ENCODE measurements at places on chromosomes 11 and 22. TPM values are rescaled to one million over a fixed set of nuclear protein-coding genes. Genes with fewer than 3 reads are reported as not detected.

Gene TUT1
- total RNA-seq = 14.7 TPM

Gene MRGPRE
- total RNA-seq = not detected

Gene SOX10
- 1.5 TPM for total RNA-seq

Gene IFITM2
- total RNA-seq = 133 TPM

Gene ABCG4
- not detected for total RNA-seq

Gene CFAP300
- not detected for total RNA-seq

Gene SCUBE1
- 3.8 TPM for total RNA-seq

Gene VSTM5
- total RNA-seq = 1.1 TPM

Gene TRIM49
- not detected for total RNA-seq

Gene TM7SF2
- 36.0 TPM for total RNA-seq

Gene MAPK8IP2
- 1.5 TPM for total RNA-seq

Gene HTR3B
- not detected for total RNA-seq

Gene SMTNL1
- not detected for total RNA-seq

Gene NAP1L4
- 103 TPM for total RNA-seq

Gene PGA5
- total RNA-seq = not detected

Gene FGF4
- total RNA-seq = not detected

Gene PHF5A
- total RNA-seq = 35.3 TPM

Gene KCNJ4
- total RNA-seq = not detected

Gene RASGRP2
- total RNA-seq = 2.0 TPM

Data from left colon (tissue), 2 donors.